Stimulated activated CD4-positive, alpha-beta T cell treated with anti-CD3 and anti-CD28 coated beads, Interleukin-1b, Interleukin-23, amount 100 ng/mL, for 4 hours (primary cell): ENCODE measurements at places on chromosomes 16 and 17.

GRCh38 chr17:41308251-41308917 is 725 bp downstream of the KRTAP16-1 start:
- DNase-seq = peak; percentile 32

- DNase-seq = peak; percentile 55
Observed at GRCh38 chr17:5500589-5501391, 14.4 kb downstream of the MIS12 start.

DNA sequence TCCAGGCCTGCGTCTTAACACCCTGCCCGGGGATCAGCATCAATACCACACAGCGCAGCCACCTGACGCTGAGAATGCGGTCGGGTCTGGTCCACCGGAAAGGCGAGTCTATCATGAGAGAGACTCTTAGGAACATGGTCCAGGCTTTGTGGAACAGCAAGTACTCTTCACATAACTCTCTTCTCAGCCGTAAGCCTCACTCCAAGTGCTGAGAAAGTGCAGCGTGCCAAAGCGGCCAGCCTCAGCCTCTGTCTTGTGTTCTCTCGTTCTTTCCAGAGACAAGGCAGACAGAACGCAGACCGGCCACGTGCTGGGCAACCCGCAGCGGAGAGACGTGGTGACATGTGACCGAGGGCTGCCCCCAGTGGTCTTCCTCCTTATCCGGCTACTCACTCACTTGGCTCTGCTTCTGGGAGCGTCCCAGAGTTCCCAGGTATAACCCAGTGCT is 34.4 kb upstream of the ENDOV start:
- no peak for DNase-seq

DNA sequence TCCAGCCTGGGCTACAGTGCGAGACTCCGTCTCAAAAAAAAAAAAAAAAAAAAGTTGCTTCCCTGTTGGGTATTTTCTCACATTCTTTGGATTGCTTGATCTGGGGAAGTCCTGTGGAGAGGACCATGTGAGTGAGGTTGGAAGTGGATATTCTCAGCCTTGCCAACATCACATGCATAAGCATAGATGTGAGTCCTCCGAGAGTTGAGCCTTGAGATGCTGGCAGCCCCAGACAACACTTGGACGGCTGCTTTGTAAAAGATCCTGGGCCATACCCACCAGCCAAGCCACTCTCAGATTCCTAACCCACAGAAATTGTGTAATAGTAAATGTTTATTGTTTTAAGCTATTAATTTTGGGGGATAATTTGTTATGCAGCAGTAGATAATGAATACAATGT is 1570.0 kb upstream of the GOT2 start:
- no peak for DNase-seq

- no peak for DNase-seq
Observed at GRCh38 chr17:72462814-72463213, 342.0 kb downstream of the SOX9 start.

DNA sequence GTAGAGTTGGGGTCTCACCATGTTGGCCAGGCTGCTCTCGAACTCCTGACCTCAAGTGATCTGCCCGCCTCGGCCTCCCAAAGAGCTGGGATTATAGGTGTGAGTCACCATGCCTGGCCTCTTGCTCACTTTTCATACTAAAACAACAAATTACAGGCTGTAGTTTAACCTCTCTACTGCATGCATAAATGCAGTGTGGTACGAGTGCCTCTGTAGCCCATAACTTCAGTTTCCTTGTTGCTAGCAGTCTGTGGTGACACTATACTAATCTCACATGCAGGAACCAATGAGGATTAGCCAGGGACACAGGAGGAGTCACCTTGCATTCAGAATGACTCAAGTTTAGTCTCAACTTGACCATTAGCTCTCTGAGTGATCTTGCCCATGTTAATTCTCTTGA is 20.1 kb downstream of the HMOX2 start:
- no peak for DNase-seq

- DNase-seq = no peak
Observed at GRCh38 chr16:61926766-61927165, 109.5 kb downstream of the CDH8 start.

- no peak for DNase-seq
Observed at GRCh38 chr16:53031323-53031942, 21.3 kb downstream of the CHD9NB start.

DNA sequence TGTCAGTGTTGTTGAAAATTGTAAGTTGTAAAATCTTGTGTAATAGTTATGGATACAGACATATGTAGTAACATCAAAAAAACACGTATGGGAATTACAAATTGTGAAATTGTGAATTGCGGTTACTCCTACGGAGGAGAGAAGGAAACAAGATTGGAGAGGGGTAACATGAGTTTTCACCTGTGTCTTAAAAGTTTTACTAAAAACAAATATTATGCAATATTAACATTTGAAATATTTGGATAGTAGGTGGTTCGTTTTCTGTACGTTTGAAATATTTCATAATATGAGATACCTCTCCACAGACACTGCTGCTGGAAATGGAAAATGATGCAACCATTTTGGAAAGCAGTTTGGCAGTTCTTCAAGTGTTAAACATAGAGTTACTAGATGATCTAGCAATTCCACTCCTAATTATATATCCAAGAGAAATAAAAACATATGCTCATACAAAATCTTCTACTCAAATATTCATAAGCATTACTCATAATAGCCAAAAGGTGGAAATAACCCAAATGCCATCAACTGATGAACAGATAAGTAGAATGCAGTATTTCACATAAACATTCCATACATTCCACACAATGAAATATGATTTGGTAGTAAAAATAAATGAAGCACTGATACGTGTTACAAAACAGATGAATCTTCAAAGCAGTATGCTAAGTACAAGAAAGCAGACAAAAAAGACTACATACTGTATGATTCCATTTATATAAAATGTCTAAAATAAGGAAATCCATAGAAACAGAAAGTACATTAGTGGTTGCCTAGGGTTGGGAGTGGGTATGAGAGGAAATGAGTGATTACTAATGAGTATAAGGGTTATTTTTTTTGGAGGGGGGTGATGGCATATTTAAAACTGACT is 40.7 kb upstream of the ABCA10 start:
- DNase-seq = no peak

DNA sequence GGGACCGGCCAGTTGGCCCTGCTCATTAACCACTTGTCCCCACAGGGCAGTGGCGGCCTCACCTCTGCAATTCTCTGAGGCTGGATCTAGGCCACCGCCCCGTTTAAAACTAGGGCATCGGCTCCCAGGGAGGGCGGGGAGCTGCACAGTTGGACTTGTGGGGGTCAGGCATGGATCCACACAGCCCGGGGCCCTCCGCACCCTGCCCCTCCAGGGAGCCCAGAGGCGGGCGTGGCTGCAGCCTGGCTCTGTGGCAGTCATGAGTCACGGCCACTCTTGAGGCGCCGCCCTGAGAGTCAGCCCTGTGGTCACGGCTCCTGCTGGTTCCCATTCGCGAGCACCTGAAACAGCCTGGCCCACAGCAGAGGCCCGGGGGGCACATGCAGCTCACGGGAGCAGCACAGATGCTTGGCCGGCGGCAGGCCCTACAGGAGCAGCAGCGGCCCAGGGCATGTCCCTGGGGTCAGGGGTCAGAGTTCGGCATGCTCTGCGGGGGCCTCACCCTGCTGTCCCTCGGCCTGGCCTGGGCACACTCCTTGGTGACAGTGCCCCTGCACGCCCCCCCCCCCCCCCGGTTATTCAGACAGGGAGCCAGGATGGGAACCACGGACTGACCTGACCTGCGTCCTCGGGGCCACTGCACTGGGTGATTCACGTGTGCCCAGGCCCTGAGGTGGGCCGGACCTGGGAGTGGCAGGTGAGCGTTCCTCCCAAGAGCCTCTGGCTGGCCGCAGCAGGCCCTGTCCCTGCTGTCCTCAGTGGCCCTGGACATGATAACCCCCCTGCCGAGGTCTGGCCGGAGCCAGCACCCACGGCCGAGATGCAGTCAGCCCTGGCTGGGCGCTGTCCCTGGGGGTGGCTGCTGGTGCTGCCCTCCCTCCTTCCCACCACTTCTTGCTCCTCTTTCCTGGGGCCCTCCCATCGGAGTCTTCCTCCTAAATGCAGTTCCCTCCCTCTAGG is 8.2 kb downstream of the CAPN15 start:
- DNase-seq = no peak

DNA sequence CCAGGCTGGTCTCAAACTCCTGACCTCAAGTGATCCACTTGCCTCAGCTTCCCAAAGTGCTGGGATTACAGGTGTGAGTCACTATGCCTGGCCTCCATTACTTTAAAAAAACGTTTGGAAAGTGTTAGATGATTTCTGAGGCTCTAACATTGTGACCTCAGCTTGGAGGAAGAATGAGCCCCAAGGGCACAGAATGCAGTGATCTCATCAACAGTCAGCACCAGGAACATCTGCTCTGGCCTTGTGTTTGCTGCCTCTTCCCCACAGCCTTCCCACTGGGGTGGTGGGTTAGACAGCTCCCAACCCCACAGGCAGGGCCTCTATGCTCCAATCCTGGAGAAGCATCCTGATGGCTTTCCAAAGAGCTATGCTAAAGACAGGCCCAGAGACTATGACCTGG is 37.7 kb upstream of the SREBF1 start:
- DNase-seq = no peak

DNA sequence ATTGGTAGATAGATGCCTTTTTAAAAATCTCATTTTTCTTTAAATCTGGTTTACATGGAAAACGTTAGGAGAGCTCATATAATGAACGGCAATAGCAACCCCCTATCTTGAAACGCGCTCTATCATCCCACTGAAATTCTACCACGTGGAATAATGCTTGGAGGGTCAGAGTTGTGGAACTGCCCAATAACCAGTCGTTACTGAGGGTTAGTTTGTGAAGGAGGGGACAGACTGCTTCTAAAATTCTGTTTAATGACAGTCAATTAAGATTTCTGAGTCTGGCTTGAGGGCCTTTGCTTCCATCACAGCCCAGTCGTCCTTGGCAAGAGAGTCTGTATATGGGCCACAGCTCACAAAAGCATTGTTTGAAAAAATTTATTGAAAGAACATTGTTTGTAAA is 482 bp downstream of the IRF8 start:
- no peak for DNase-seq

GRCh38 chr17:57115377-57115776 is 30.3 kb downstream of the AKAP1 start:
- DNase-seq = no peak

DNA sequence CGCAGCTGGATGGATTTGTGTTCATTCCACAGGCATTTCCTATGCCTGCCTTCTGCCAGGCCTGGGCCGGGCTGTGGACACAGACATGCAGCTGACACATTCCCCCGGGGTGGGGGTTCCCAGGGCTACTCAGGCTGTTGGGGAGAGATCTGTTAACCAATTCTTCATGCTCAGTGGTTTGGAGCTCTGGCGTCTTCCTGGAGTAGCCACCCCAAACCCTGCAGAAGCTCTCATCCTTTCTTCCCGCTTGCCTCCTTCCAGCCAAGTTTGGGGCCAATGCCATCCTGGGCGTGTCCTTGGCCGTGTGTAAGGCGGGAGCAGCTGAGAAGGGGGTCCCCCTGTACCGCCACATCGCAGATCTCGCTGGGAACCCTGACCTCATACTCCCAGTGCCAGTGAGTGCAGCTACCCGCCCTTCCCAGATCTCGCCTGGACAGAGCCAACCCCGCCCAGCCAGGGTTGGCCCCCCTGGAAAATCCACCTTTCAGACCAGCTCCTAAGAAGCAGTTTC is 2.6 kb downstream of the ENO3 start:
- no peak for DNase-seq

GRCh38 chr16:47624563-47624962 is 163.4 kb downstream of the PHKB start:
- DNase-seq = no peak

DNA sequence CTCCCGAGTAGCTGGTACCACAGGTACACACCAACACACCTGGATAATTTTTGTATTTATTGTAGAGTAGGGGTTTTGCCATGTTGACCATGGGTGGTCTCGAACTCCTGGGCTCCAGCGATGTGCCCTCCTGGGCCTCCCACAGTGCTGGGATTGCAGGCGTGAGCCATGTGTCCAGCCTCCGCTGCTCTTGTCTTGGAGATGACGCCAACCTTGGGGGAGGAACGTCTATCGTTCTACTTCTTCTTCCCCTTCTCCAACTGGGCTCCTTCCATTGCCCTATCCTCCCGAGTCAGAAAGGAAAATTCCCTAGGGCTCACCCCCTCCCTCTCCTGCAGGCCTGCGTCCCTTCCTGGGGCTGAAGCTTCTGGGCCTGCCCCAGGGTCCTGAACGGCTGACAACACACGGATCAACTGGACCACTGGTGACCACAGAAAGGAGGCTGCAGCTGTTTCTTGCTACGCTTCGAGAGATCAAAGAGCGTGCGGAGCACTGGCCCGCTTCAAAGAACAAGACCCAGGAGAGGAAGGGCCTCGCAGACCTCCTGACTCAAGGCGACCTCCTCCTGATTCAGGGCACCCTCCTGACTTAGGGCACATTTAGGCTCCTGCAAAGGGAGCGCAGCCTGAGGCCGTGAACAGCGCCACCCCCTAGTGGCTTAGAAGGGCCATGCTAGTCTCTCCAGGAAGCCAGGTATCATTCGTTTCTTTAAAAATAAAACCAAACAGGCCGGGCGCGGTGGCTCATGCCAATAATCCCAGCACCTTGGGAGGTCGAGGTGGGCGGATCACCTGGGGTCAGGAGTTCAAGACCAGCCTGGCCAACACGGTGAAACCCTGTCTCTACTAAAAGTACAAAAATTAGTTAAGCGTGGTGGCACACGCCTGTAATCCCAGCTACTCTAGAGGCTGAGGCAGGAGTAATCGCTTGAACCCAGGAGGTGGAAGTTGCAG is 48.5 kb upstream of the HELZ start:
- peak; percentile 58 for DNase-seq

GRCh38 chr16:79476580-79476979 is 124.0 kb downstream of the MAF start:
- no peak for DNase-seq

GRCh38 chr16:24822542-24822941 is 23.2 kb upstream of the SLC5A11 start:
- DNase-seq = no peak

DNA sequence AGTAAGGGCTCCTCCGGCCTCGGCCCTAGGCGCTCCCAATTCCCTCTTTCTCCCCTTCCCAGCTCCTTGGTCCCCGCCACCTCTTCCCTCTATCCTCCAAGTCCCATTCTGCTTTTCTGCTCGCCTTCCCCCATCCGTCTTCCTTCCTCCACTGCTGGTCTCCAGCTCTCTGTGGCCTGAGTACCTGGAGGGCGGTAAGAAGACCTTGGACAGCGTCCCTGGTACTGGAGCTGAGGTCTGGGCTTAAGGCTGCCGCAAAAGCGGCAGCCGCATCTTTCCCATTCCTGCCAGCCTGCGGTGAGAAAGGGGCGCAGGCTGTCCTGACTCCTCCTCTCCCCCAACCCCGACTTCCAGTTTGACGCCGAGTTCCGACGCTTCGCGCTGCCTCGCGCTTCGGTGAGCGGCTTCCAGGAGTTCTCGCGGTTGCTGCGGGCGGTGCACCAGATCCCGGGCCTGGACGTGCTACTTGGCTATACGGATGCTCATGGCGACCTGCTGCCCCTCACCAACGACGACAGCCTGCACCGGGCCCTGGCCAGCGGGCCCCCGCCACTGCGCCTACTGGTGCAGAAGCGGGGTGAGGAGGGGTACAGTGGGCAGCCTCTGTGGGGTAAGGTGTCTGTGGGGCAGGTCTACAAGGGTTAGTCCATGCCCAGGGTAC is 471 bp downstream of the PARD6A start:
- no peak for DNase-seq
